Stimulated activated CD4-positive, alpha-beta T cell treated with anti-CD3 and anti-CD28 coated beads, TNF-alpha, amount 100 ng/mL, for 1 hour (primary cell): ENCODE measurements at places on chromosomes 3 and 15.

DNA sequence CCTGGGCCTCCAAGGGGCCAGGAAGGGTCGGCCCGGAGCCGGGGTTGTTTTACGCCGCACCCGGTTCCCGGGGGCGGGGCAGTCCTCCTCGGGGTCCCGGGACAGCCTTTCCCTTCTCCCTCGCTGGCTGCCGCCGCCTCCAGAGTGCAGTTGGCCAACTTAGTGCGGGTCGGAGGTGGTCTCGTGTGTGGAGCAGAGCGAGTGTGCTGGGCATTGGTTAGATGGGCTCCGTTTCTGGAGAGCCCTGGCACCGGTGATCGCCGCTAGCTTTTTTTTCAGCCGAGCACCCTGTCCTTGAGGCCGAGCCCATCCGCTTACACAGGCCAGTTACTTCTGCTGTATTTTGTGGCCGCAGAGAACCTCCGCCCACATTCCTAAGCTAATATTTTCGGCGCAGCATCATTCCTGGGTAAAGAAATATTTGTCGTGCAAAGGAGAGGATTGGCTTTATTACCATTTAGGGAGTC is 585 bp downstream of the KIF23 start:
- DNase-seq = no peak

DNA sequence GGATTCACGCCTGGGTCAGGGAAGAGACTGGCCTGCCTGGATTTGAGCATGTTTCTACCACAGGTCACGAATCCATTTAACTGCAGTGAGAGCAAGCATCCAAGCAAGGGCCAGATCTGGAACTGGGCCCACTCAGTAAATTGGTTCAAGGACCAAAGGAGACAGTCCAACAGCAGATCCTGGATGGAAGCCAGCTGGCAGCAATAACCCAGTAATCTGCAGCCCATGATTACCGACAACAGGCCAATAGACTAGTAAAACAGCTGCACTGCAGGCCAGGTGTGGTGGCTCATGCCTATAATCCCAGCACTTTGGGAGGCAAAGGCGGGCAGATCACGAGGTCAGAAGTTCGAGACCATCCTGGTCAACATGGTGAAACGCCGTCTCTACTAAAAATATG is 11.8 kb downstream of the SAMD7 start:
- no peak for DNase-seq

- no peak for DNase-seq
Observed at GRCh38 chr3:156902916-156903315, 76.8 kb downstream of the LEKR1 start.

- DNase-seq = no peak
Observed at GRCh38 chr3:62557983-62558382, 184.6 kb upstream of the FEZF2 start.

GRCh38 chr3:42376344-42376798 is 34.0 kb downstream of the LYZL4 start:
- no peak for DNase-seq

- DNase-seq = no peak
Observed at GRCh38 chr3:66037986-66038369, 740 bp downstream of the MAGI1 start.

DNA sequence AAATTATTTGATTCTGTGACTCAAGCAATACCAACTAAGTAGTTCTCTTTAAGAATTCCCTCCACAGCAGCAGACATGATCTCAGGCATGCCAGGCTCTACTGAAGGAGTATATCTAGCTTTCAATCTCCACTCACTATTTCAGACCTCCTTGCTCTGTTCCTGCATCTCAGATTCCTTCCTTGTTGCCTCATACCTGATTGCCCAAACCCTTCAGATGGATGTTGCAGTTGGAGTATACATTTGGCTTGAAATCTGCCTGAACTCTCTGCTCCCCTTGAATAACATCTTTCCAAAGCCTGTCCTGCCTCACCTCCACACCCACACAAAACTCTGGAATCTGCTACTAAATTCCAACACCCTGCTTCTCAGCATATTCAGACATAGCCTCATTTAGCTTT is 19.8 kb upstream of the TM4SF4 start:
- no peak for DNase-seq

DNA sequence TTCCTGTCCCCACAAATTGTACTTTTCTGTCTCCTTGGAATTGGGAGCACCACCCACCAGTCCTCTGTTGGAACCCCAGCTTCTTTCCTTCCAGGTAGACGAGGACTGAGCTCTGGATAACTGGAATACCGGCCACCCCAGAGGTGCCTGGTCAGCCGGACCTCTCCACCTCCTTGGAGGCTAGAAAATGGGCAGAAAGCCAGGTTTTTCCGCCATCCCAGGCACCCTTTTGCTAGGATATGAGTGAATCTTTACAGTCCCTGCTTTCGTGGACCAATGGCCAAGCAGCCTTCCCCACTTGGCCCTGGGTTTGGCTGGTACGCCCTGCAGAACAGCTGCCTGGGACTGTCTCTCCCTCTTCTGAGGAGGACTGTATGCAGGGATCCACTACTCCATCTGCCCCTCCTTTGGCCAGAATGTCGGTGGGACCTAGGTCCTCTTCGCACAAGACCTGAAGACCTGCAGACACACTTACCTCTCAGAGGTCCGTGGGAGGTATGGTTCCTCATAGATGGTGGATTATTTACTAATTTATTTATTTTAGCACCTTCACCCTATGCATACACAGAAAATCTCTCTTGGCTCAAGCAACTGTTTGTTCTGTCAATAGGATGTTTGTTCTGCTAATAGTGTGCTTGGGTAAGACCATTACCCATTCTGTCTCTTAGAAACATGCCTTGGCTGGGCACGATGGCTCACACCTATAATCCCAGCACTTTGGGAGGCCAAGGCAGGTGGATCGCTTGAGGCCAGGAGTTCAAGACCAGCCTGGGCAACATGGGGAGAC is 8.6 kb upstream of the CHAC1 start:
- DNase-seq = no peak

DNA sequence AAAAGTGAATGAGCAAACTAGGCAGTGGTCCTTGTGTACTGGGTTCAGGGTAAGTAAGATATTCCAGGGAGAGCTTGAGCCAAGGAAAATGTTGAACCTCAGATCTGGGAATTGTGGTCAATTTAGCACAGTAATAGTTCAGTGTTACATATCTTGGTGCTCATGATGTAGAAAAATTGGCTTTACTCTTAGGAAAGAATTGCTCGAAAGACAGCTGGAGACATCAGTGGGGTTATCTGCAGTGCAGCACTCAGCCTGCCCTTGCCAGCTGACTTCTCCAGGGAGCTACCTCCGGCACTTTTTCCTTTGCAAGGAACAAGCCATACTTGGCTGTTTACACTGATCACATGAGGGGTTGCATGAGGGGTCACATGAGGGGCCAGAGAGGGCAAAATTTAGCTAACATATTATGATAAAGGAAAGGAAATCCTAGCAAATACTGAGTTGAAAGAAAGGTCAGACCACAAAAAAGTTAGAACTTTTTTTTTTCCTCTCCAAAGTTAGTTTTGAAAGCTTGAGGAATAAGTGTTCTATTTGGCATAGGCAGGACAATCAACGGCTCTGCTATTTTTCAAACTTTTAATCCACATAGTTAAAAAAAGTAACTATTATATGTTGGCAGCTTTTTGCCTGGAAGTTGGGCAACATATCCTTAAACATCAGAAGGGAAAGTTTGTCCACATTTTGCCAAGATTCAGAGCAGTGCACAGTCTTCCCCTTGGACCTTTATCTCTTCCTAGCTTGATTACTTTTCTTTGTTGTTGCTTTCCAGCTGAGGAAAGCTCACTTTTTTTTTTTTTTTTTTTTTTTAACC is 92.4 kb downstream of the COL6A6 start:
- no peak for DNase-seq

DNA sequence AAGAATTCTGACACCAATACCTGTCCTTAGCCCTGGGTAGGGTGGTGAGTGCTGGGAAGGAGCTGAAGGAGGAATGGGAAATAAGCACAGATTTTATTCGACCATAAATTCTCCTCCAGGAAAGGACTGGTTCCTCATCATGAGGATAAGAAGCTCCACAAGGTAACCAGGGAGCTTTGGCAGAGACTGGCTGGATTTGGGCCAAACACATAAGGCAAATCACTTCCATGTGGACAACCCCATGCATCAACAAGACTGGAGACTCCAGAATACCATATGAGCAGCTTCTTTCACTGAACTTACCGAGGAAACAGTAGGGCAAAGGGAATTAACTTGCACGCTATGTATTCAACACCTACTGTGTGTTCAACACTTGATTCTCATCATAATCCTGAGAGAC is 312.5 kb downstream of the NTRK3 start:
- DNase-seq = no peak

GRCh38 chr3:55333046-55333445 is 154.1 kb downstream of the WNT5A start:
- no peak for DNase-seq

DNA sequence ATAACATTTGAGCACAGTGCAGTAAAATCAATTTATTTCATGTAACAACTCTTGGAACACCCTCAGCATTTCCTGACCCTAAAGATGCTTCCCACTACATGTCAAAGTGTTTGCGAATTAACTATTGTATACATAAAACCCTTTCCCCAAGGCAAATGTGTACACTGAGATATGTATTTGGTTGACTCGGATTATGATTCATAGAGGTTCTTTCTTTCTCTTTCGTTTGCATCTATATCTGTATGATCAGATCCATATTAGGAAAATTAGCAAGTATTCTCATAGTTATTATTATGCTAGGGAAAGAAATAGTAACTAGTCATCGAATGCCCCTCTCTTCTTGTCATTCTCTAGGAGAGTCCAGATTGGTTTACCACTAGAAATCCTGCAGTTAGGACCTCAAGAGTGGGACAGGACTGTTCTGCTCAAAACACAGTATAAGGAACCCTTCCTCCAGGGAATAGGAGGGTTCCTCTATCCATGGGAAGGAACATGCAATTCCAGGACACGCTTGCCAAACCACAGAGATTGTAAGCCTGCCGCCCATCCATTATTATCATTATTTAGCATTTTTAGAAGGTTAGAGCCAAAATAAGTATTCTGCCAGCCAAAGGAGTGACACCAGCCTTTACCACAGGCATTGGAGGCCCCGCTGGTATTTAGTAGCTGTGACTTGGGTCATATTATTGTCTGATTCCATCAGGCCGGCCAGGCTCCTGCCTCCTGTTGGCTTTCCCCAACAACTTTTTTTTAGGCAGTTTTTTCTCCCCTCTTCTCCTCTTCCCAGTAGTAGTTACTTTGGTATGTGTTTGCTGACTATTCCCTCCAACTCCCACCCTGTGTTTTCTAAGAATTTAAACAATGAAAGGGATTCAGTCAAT is 100.7 kb downstream of the GALK2 start:
- no peak for DNase-seq

DNA sequence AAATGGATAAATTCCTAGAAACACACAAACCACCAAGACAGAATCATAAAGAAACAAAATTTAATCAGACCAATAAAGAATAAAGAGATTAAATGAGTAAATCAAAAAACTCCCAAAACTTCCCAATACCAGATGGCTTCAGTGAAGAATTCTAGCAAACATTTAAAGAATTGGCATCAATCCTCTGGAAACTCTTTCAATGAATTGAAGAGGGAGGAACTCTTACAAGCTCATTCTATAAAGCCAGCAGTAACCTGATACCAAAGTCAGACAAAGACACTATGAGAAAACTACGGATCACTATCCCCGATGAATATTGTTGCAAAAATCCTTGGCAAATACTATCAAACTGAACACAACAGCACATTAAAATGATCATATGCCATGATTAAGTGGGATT is 81.9 kb upstream of the SLCO2A1 start:
- no peak for DNase-seq

- DNase-seq = no peak
Observed at GRCh38 chr15:68432441-68433064, 590 bp upstream of the ITGA11 start.

DNA sequence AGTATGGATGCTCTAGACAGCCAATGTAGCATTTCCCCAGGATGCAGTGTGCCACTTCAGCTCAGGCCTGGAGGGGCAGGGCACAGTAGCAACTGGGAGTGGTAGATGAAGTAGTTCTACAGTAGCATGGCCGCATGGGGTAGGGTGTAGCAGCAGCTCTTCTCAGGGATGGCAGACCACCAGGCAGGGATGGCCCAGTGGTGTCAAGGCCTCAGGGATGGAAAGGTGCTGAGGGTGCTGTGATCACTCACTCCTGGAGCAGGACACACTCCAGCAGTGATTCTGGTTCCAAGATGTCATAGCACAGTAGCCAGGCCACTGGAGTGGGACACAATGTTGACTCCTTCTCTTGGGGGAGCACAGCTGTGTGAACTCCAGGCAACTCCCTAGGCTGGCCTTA is 210.9 kb upstream of the LYSMD4 start:
- no peak for DNase-seq

DNA sequence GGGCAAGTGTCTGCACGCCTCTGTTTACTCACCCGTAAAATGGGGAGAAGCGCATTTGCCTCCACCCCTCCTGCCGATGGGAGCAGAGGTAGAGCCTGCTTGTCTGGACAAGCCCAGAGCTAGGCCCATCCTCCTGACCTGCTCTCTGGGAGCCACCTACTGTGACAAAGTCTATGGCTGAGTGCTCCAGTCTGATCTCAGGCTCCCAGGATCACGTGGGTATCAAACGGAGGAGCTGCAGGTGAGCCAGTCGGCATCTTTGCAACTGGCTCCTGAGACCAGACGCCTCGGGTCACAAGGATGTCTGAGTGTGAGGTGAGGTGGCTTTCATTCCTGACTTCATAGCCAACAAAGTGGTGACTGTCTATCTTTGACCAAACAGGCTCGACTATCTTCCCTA is 2.1 kb upstream of the ALDH1A3 start:
- DNase-seq = no peak

GRCh38 chr15:94526071-94526689 is 294.8 kb downstream of the MCTP2 start:
- DNase-seq = no peak

DNA sequence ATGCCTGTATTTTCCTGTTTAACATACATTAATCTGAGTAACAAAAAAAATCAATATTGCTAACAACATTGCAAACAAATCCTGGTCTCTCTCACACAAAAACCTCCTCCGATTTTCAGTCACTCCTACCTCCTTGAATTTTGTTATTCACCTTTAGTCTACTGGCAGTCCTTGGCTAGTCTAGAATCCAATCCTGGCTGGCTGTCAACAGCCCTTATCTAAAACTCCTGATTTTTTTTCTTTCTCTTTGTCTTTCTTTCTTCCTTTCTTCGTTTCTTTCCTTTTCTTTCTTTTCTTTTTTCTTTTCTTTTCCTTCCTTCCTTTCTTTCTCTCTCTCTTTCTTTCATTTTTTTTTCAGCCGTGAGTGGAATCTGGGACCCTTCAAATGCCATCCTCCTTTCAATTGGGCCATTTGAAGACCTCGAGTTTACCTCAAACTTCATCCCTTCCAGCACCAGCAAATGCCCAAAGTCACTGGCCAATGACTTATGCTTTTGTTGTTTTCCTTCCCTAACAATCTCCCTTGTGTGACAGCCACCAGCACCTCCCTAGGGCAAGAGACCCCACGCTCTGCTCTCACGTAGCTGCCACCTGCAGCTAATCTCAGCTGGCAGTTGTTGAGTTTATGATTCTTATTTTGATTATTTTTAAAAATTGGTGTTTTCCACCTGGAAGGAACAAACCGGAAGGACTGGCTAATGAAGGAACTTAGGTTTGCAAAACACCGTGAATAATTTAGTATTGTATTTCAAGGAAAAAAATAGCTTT is 6.8 kb upstream of the ONECUT1 start:
- no peak for DNase-seq

GRCh38 chr15:97096303-97096835 is 765.9 kb downstream of the NR2F2 start:
- DNase-seq = no peak

GRCh38 chr15:54681584-54681983 is 515.2 kb downstream of the RSL24D1 start:
- no peak for DNase-seq
